ENCODE measurements at places on chromosomes 5 and 9. TPM values are rescaled to one million over a fixed set of nuclear protein-coding genes. Genes with fewer than 3 reads are reported as not detected.
A peak's percentile ranks its signal among the peaks of the same experiment; 100 is the strongest.

The C9orf50 gene
- total RNA-seq: not detected

The IL4 gene
- not detected for total RNA-seq

The LCN2 gene
- 14.6 TPM for total RNA-seq

The ZER1 gene
- 18.1 TPM for total RNA-seq

The UGT3A1 gene
- total RNA-seq: 2.5 TPM

The CCL28 gene
- total RNA-seq: 4.3 TPM

The NUTM2G gene
- not detected for total RNA-seq

The BHMT gene
- total RNA-seq: 0.39 TPM

The EFNA5 gene
- total RNA-seq: 20.8 TPM

The TMEM171 gene
- 0.49 TPM for total RNA-seq

The ARHGEF37 gene
- 11.0 TPM for total RNA-seq

The PCDHB14 gene
- 3.8 TPM for total RNA-seq

The IGFBPL1 gene
- total RNA-seq: 0.79 TPM

The PLCXD3 gene
- 0.10 TPM for total RNA-seq

DNA sequence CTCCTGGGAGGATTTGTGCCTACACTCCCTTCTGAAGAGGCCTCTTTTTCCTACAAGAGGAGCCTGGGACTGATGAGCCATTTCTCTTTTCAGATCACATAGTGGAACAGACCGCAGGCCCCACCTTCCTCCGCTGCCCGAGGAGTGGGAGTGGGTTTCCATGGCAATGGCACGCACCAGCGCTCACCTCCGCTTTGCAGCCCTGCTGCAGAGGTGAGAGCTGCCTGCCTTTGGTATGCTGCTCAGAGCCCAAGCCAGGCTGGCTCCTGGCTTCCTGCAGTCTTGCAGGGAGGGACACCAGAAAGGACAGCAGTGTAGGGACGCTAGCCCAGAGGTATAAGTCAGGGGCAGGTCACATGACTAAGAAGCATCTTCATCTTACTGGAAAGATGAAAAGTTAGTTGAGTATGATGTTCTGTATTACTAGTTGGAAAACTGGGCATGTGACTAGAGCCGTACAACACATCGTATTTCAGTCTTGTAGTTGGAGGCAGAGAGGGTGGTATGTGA, 12.4 kb downstream of the PTTG1 start:
- DNase-seq: no peak

DNA sequence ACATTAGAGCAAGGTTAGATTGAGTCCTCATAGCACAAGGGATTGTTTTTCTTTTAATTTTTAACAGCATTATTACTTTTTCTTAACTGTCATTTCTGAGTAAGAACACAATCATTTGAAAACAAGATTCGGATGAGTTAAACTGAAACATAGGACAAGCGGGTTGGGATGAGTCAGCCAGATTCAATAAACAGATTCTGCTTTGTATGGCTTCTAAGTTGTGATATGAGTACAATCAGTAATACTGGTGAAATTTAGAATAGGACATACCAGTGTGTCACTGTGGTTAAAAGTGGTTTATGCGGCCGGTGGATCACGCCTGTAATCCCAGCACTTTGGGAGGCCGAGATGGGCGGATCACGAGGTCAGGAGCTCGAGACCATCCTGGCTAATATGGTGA, 364.3 kb upstream of the CDH10 start:
- DNase-seq: no peak

DNA sequence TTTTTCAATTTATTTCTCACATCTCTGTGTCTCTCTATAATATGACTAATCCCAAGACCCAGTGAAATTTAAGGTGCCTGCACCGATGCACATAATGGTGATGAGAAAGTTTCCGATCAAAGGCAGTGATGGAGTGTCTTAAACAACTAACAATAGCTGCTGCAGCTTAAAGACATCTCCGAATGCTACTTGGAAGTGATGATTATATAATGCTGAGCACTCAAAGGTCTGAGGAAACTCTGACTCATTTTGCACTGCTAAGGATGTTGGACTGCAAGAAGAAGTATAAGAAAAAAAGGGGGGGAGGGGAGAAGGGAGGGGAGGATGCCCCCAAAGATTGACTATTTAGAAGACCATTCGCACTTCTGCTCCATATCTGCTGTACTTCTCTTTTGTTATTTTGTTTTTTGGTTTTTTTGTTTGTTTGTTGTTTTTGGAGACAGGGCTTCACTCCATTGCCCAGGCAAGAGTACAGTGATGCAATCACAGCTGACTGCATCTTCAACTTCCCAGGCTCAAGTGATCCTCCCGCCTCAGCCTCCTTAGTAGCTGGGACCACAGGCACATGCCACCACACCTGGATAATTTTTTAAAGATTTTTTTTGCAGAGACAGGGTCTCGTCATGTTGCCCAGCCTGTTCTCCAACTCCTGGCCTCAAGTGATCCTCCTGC, 192.2 kb downstream of the HSD17B3 start:
- DNase-seq: no peak

GRCh38 chr5:142109331-142110045, 909 bp downstream of the NDFIP1 start:
- DNase-seq: peak; percentile 58

- peak; percentile 86 for DNase-seq
These were observed 125.9 kb upstream of the ANKRD55 start for GRCh38 chr5:56358703-56359681.

DNA sequence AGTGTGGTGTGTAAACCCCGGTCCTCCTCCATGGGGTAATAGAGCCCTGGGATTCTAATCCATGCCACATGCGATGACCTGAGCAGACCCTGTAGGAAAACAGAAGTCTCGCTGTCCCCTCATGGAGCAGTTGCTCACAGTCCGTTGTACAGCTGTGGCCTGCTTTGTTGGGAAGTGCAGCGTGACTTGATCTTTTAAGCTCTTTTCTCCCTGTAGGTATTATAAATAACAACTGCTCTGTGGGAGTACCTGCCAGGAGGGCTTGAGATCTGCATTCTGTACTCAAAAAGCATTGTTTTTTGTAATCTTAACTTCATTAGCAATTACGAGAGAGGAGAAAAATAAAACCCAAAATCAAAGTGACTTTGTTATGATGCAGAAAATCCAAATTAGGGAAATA, 17.3 kb downstream of the MEGF10 start:
- no peak for DNase-seq

DNA sequence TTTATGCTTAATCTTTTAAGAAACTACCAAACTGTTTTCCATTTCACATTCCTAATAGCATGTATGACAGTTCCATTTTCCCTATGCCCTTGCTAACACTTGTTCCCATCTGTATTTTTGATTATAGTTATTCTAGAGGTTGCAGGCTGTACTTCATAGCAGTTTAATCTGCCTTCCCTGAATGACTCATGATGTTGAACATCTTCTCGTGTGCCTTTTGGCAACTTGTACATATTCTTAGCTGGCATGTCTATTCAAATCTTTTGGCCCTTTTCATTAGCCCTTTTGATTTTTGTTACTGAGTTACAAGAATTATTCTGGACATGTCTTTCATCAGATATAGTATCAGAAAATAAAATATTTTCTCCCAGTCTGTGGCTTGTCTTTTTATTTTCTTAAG, 320.3 kb downstream of the DIRAS2 start:
- DNase-seq: no peak

DNA sequence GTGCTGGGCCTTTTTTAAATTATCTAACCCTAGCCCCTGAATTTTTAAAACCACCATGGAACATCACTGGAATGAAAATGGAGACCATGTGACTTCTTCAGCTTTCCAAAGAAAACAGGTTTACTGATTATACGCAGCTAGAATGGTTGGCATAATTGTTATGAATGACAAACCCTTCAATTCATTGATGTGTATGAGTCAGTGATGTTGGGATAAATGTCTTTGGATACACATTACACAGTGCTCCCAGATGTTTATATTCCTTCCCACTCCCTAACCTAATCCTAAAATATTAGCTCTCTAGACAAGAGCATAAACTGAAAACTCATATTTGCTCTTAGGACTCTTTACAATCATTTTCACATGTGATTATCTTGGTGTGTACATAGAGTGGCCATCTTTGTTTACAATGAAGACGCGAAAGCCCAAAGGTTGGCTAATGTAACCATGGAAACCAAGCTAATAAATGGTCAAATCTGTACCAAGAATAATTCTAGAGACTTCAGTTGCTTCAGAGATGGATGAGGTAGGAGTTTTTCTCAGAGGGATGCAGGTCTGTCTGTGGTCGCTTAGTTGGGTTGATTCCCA, 131.2 kb upstream of the HMHB1 start:
- no peak for DNase-seq

GRCh38 chr5:65394087-65394486, 87.6 kb downstream of the ADAMTS6 start:
- no peak for DNase-seq

DNA sequence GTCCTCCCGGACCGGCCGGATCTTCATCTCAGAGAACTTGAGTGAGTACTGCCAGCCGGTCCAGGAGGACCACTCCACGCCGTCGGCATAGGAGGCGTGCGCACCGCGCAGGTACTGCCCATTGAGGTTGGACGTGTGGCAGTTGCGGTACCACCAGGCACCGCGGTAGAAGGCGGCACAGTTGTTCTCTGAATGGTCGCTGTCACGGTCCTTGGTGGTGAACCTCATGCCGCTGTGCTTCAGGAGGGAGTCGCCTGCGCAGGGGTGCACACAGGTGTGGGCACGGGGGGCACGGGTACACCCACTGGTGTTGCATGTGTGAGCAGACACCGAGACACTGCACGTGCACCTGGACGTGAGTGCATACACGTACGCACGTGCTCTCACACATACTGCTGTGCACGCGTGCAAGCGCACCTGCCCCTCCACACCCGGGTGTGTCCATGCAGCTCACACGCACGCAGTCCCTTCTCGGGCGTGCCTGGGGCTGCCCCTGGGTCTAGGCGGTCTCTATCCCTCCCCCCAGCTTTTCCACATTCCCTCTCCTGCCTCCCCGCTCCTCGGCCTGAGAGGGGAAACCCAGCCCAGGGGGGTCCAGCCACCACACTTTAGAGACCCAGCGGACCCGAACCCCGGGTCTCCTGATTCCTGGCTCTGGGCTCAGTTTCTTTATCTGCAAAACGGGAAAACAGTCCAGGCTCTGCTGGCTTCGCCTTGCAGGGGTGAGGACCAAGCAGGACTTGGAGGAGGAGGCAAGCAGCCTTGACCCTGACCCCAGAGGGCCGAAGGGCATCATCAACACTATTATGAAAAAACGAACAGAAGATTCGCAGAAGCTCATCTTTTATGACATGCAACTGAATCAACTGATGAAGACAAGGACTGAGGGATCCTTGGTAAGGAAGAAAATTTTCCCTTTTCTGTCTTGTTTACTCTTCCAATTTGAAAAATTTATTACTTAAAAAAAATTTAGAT, 7.7 kb upstream of the QRFP start:
- no peak for DNase-seq

DNA sequence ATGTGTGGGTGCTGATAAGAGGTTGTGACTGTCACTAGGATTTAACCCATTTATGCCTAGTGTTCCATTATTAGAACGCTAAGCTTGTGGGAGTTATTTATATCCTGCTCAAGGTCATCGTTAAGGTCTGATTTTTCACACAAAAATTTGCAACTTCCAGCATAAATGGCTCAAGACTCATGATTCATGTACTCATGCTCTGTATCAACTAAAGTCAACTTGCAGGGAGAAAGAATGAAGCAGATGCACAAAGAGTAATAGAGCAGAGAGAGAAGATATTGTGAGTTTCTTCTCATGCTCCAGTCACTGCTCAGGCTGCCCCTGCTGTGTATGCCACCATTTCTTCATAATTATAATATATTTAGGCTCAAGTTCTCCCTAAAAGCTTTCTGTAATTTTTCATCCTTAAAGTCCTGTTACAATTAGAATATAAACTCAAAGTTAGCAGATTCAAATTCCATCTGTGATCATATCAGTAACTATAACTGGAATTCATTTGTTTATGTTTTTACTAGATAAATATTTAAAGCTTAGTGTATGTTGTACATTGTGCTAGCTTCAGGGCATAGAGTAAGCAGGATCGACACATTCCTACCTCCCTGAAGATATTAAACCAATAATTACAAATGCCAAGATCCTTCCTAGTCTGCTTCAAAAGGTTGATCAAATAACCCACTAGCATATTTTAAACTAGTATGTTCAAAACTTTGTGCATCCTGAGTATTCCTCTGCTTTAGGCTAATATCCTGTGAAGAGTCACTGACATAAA, 136.7 kb downstream of the NUDT12 start:
- DNase-seq: no peak

GRCh38 chr5:133049726-133050048, 2.1 kb upstream of the HSPA4 start:
- DNase-seq: no peak

GRCh38 chr5:66224773-66225553, 80.9 kb downstream of the SREK1 start:
- no peak for DNase-seq

DNA sequence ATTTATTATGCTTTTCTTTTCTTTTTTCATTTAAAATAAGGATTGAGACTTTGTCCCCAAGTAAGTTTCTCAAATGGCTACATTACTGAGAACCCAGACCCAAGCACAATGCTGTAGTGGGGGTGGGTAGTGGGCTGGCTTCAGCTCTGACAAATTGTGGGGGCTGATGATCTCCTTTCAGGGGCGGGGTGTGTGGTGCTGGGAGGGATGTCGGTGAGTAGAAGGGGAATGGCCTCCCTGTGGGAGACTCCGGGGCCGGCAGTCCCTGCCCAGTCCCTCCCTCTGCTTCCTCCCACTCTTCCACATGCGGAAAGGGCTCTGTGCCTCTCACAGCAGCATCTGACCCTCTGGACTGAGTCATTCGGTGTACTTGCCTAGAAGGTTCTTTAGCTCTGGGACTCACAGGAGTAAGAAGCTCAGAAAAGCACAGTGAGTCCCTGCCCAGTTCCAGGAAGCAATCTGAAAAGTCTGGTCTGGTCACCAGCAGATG, 14.3 kb downstream of the CD180 start:
- DNase-seq: no peak

GRCh38 chr5:55771175-55771655, 33.4 kb downstream of the DDX4 start:
- DNase-seq: no peak

- DNase-seq: no peak
These were observed 1.0 kb downstream of the FPGS start for GRCh38 chr9:127803507-127804352.

DNA sequence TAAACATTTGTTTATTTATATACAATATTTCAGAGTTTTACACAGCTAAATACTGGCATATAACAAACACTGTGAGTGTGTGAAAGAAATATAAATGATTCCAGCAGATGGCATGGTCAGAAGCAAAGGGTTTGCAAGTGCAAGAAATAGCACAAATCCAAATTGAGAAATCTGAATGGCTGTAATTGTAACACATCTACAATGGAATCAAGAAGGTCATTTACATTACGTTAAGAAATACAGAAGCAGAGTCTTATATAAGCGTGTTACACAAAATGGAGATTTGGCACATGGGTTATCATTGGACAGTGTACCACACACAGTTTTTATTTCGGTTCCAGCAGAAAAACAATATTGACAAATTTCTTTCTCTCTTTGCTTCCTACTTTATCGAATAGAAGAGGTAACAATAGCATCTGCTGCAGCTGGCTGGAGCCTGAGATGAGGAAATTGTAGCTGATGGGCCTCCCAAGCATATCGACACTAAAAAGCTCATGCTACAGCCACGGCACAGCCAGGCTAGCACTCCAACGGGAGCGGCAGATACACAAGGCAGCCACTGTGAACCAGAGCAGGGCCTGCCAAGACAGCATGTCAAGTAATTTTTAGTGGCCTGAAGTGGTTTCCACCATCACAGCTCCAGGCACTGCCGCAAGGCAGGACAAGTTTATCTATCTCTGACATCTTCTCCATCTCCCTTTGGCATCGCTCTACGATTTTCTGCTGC, 564.6 kb upstream of the DMAC1 start:
- DNase-seq: no peak

- no peak for DNase-seq
These were observed 215.0 kb downstream of the GAPVD1 start for GRCh38 chr9:125476645-125477044.

Measured in skin of body (tissue), 3 donors.